ENCODE measurements at places on chromosomes 12 and 14. TPM values are rescaled to one million over a fixed set of nuclear protein-coding genes. Genes with fewer than 3 reads are reported as not detected.
A peak's percentile ranks its signal among the peaks of the same experiment; 100 is the strongest.

- no peak for DNase-seq
Measured at GRCh38 chr12:24562771-24563431, 386.0 kb downstream of the BCAT1 start.

- DNase-seq: peak; percentile 68
Measured at GRCh38 chr12:57242691-57243454, 8.1 kb downstream of the STAC3 start.

GRCh38 chr12:49055978-49056754, 4.4 kb downstream of the KMT2D start:
- DNase-seq: peak; percentile 64

DNA sequence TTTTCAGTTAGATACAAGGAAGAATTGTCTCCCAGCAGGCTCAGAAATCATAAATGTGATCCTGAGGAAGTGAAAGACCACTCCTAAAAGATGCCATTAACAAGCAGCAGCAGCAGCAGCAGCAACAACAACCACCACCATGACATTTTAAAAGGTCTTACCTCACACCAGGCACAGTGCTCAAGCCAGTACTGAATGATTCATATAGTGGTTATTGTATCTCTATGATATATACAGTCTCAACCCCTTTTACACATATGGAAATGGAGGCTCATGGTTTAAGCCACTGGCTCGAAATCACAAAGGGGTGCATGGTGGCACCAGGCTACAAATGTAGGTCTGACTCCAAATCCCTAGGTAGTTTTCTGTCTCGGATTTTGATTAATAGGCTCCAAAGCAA, 126.9 kb downstream of the KTN1 start:
- no peak for DNase-seq

GRCh38 chr12:123572391-123572790, 12.0 kb upstream of the TMED2 start:
- DNase-seq: no peak

DNA sequence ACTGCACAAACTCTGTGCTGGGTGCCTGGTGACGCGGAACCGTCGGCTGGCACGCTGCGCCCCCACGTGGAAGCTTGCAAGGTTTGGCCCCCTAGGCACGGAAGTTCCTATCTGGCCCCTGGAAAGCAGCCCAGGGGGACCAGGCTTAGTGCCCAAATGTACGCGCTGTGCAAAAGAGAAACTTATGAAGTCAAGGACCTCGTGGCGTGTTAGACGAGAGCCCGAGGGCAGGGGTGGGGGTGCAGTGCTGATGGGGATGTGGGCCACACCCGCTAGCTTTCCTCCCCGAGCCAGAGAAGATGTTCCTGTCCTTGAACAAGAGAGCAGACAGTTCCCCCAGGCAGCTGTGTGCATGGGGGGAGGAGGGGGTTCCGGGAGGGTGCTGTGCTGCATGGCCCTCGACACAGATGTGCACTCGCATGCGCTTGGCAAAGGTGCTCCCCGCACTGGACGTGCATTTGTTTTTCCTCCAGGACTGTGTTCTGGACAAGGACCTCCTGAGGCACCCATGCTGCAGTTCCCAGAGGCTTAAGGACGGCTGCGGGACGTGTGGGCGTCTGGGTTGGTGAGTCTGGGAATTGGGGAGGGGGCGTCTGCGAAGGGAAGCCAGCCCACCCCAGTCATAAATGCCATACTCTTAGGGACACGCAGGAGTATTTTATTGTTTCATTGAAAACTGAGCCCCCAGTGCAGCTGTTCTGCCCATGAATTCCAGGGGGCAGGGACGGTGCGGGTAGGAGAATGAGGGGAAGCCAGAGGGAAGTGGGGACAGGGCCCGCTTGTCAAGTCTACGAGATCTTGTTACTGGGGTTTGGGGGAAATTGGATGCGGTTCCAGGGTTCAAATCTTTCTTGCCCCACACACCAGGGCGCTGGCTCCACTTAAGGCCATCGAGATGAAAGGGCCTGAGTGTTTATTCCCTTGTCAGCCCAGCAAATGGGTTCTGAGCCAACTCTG, 80.0 kb downstream of the NTF3 start:
- DNase-seq: no peak

DNA sequence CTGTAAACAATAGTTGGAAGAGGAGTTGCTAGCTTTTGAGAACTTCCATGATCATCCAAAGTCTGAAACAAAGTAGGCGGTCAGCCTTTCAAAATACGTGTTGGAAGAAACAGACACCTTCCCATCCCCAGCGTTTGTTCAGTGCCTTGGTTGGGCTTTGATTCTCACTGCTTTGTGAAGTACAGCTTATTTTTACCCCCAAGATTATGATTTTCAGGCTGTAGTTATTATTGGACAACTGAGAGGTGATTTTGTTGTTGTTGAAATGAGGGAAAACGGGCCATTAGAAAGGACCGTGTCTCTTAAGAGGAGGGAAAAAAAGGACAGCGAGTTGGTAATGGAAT, 921 bp upstream of the CEP83 start:
- DNase-seq: no peak

DNA sequence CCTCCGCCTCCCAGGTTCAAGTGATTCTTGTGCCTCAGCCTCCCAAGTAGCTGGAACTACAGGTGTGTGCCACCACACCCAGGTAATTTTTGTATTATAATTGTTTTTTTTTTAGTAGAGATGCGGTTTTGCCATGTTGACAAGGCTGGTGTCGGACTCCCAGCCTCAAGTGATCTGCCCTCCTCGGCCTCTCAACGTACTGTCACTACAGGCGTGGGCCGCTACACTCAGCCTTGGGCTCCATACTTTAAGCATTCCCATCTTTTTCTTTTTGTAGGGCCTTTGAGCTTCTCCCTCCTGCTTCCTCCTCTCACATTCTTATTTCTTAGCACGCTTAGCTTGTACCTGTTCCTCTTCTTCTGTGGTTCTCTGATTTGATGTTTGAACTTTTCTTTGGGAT, 62.8 kb downstream of the SERPINA3 start:
- DNase-seq: peak; percentile 9

DNA sequence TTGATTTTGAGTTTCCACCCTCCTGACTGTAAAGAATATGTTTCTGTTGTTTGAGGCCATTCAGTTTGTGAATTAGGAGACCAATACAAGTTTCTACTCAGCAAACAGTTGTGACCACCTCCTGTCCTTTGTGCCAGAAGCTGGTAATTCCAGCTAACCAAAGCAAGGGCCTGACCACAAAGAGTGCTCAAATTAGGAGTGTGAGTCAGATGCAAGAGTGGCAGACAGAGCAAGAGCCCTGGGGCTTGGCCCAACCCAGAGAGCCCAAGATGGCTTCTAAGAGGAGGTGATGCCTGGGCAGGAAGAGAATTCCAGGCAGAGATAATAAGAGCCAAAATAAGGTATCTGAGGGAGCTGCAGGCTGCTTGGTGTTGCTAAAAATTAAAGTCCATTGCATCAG, 77.7 kb upstream of the C14orf132 start:
- DNase-seq: no peak

- DNase-seq: no peak
Measured at GRCh38 chr14:90555126-90556011, 158.5 kb downstream of the CALM1 start.

DNA sequence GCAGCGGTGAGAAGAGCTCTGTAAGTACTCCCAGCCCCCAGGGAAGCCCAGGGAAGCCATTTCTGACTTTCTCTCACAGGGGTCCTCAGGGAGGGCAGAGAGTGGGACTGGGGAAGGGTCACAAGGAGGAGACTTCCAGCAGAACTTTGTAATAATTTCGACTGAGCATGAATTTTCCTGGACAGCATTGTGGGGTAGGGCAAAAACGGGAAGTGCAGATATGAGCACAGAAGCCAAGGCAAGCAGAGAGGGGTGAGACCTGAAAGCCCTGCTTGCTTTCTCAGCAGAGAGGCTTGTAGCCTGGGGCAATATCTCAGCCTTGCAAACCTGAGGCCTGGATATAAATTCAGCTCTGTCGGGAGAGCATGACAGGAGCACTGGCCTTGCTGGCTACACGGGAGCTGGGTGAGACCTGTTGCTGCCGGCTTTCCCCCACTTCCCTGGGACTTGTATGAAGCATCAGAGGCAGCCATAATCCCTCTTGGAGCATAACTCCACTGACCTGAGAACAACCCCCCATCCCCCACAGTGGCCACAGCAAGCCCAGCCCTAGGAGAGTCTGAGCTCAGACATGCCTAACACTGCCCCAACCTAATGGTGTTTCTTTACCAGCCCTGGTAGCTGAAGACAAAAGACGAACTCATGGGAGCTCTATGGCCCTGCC, 9.8 kb upstream of the IQSEC3 start:
- DNase-seq: no peak

GRCh38 chr12:130775953-130776856, 60.1 kb upstream of the RIMBP2 start:
- DNase-seq: peak; percentile 32

GRCh38 chr12:108839890-108840230, 17.5 kb downstream of the SSH1 start:
- DNase-seq: no peak

- DNase-seq: no peak
Measured at GRCh38 chr12:20443255-20443654, 74.9 kb downstream of the PDE3A start.

- no peak for DNase-seq
Measured at GRCh38 chr12:42660117-42660516, 70.6 kb upstream of the PRICKLE1 start.

DNA sequence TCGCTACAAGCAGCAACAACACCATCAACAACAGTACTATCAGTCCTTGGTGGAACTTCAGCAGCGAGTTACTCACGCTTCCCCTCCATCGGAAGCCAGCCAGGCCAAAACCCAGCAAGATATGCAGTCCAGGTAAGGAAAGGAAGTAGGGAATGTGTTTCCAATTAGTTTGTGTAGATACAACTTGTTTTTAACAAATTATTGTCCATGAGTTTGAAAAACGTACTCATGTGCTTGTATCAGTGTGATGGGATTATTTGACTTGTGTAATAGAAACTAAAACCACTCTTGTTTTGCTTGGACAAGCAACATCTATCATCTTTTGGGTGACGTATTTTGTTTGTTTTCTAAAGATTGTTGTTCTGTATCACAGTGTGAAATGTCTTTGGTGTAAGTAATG, 137.9 kb downstream of the NAV3 start:
- DNase-seq: no peak

DNA sequence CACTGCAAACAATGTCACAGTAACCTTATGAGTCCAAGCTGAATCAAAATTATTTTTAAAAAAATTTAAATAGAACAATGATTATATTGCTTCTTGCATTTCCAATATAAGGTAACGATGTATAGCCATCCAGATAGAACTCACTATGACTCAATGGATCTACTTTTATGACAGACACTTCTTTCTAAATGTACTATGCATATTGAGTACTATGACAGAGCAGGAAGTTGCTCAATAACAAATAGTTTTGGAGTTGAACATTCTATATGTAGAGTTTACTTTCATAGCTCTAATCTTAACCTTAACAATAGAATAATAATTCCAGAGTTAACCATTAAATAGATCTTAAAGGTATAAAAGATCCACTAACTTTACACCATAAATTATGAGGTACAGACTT, 46.7 kb upstream of the ALG10B start:
- DNase-seq: no peak

The INSM2 gene
- not detected for total RNA-seq

The SDS gene
- not detected for total RNA-seq

The TIGAR gene
- total RNA-seq: 11.8 TPM

The RILPL1 gene
- total RNA-seq: 2.0 TPM

The CFAP73 gene
- total RNA-seq: 0.23 TPM

The RFX4 gene
- not detected for total RNA-seq

The PLEKHD1 gene
- total RNA-seq: 0.15 TPM

The PLBD1 gene
- not detected for total RNA-seq

The TAS2R31 gene
- 1.7 TPM for total RNA-seq
